Osteocyte (in vitro differentiated cells): ENCODE measurements at places on chromosomes 1 and 21. TPM values are rescaled to one million over a fixed set of nuclear protein-coding genes. Genes with fewer than 3 reads are reported as not detected.

DNA sequence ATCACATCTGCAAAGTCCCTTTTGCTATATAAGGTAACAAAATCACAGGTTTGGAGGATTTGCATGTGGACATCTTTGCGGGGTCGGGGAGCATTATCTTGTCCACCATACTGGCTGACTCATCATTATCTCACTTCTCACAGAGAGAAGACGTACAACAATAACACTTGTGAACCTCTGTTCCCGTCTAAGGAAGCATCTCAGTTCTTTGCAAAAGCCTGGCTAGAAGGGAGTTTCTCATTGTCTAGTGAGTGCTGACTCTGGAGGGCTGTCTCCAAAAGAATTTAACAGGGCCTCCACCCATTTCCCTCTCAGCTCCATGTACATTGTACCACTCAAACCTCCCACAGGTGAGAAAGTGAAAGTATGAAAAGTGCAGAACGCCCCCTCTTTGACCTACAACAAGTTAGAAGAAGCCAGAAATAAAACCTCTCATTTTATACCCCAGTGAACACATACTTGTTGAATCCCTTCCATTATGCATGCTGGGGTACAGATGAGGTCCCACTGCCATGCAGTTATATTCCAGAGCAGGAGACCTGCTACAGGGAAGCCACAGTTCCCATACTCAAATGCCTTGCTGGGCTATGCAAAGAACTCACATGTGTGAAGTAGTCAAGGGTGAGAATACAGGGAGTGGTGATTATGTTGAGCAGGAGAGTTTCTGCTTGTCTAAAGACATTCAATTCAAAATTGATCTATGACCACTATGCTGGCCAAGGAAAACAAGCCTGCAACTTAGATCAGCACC is 121.7 kb upstream of the PRDX6 start:
- H3K27ac ChIP-seq: no peak overlapping the region
- peaks cover 10% of the 10 kb centered on the region for H3K27me3 ChIP-seq
- H3K36me3 ChIP-seq: no peaks in the 10 kb centered on the region
- H3K4me1 ChIP-seq: no peaks in the 10 kb centered on the region
- no peak overlapping the region for H3K4me3 ChIP-seq
- peak; percentile 46 for DNase-seq

GRCh38 chr1:172761581-172762486 is 102.9 kb downstream of the FASLG start:
- DNase-seq: no peak
- no peaks in the 10 kb centered on the region for H3K36me3 ChIP-seq
- no peak overlapping the region for H3K27ac ChIP-seq
- peaks cover 4% of the 10 kb centered on the region for H3K4me1 ChIP-seq
- H3K27me3 ChIP-seq: peaks cover 13% of the 10 kb centered on the region

DNA sequence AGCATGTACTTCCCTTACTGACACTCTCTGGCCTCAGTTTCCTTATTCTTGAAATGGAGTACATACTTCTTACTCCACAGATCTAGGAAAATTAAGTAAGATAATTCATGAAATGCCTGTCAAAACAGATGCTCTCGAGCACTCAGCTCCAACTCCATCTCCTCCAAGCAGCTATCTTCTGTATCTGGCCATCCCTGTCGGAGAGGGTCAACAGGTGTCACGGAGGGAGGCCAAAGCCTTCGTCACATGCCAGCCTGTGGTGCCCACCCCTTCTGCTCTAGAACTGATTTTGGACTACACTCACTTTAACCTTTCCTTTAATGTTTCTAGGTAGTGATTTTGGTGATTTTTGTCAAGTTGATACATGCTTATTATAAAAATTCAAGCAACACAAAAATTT is 18.8 kb upstream of the PKP1 start:
- H3K4me1 ChIP-seq: peaks cover 47% of the 10 kb centered on the region
- H3K4me3 ChIP-seq: no peak overlapping the region
- no peak overlapping the region for H3K27ac ChIP-seq
- H3K36me3 ChIP-seq: no peaks in the 10 kb centered on the region
- DNase-seq: peak; percentile 56

GRCh38 chr1:15347182-15347581 is 62.5 kb upstream of the EFHD2 start:
- no peak for DNase-seq
- no peak overlapping the region for H3K4me3 ChIP-seq
- peaks cover 39% of the 10 kb centered on the region for H3K4me1 ChIP-seq
- no peaks in the 10 kb centered on the region for H3K36me3 ChIP-seq

DNA sequence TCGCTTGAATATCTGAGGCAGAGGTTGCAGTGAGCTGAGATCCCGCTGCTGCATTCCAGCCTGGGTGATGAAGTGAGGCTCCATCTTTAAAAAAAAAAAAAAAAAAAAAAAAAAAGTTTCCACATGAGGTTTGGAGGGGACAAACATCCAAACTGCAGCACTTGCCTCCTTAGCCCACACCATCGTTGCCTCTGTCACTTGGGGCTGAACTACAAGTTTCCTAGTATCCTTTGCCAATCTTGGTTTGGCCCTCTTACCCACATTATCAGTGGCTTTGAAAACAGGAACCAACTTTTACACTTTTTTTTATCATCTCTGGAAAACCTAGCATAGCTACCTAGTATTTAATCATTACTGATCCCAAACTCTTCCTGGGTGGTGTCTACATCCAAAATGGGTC is 59.2 kb downstream of the CLSTN1 start:
- no peaks in the 10 kb centered on the region for H3K27me3 ChIP-seq
- no peak overlapping the region for H3K4me3 ChIP-seq
- DNase-seq: no peak
- H3K27ac ChIP-seq: peak overlapping the region; percentile 27
- peaks cover 30% of the 10 kb centered on the region for H3K4me1 ChIP-seq

Gene NHLH1
- total RNA-seq: 0.16 and 0.31 TPM in 2 replicates
